ENCODE measurements at places on chromosomes 1 and 21. TPM values are rescaled to one million over a fixed set of nuclear protein-coding genes. Genes with fewer than 3 reads are reported as not detected.
A peak's percentile ranks its signal among the peaks of the same experiment; 100 is the strongest.

CREB3L4 gene
- total RNA-seq = 37.2 TPM

DNA sequence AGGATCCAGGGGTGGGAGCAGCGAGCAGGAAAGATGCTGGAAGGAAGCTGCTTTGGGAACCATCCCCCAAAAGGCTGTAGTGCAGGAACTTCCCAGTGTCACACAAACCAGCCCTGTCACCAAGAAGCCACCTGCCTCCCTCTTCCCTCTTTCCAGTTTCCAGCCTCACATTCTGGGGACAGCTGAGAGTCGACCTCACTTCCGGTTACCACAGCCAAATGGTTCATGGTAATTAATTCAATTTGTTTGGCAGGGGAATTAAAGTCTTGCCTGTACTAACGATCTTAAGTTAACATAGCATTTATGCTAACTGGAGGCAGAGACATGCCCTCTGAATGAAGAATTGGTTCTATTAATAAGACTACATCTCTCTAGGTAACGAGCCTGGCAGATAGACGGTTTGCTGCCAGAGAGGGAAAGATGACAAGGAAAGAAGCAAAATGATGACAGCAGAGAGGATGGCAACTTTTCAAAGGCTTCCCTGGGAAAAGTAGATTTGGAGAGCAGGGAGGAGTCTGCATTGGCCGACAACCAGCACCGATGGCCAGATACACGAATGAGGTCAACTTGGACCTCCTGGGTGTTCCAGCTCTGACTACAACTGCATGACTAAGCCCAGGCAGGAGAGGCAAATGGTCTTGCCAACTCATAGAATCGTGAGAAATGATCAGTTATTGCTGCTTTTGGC is 64.1 kb downstream of the TMCO4 start:
- H3K4me3 ChIP-seq = no peak overlapping the region
- H3K27ac ChIP-seq = no peak overlapping the region
- no peaks in the 10 kb centered on the region for H3K27me3 ChIP-seq
- DNase-seq = no peak
- no peaks in the 10 kb centered on the region for H3K4me1 ChIP-seq

GRCh38 chr1:51574796-51575195 is 42.1 kb upstream of the OSBPL9 start:
- DNase-seq = no peak
- H3K4me1 ChIP-seq = peaks cover under 1% of the 10 kb centered on the region
- H3K36me3 ChIP-seq = no peaks in the 10 kb centered on the region
- H3K4me3 ChIP-seq = no peak overlapping the region
- H3K27me3 ChIP-seq = no peaks in the 10 kb centered on the region

- no peak within 1 kb of the TSS for H3K4me3 ChIP-seq
- no peaks in the 10 kb centered on the region for H3K27me3 ChIP-seq
- DNase-seq = no peak
- no peak within 1 kb of the TSS for H3K27ac ChIP-seq
These were observed at the start of gene ANGPTL1 for GRCh38 chr1:178870944-178871343. TSS of gene ANGPTL1 (minus strand) at chr1:178871077. CDS start at chr1:178865776, 5,301 bp downstream.

DNA sequence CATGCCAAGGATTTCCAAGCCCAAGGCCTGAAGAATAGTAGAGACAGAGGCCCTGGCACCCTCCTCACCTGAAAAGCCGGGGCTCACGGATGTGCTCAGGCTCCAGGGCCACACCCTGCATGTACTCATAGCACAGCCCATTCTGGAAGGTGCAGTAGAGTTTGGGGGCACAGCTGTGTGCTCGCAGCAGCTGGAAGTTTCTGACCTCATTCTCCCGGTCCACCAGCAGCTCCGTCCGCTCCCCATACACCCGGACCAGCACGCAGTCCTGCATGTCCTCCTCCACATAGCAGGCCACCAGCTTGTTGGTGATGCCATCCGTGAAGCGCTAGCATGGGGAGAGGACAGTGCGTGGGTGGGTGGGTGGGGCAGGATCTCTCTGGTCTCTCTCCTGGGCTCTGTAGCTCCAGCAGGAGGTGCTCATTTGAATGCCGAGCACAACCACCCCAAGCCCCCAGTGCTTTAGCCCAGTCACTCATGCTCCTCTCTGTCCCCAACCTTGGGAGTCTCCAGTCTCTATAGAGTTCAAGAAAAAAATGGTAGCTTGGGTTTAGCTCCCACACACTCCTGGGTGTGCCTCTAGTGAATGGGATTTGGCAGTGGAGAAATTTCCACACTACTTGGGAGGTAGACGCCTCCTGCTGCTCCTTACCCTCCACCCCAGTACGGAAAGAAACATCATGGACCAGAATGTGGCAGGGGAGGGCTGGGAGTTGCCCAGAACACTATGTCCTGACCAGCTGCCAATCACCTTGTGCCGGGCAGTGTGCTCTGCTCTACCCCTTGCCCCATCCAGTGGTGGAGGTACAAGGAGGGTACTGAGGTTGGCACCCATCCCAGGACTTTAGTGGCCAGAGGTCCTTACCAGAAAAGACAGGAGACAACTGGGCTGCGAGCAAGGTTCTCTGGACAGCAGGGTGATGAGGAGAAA is 1.9 kb downstream of the ETNK2 start:
- H3K4me1 ChIP-seq = peaks cover 19% of the 10 kb centered on the region
- H3K36me3 ChIP-seq = no peaks in the 10 kb centered on the region
- H3K4me3 ChIP-seq = no peak overlapping the region
- DNase-seq = no peak

DNA sequence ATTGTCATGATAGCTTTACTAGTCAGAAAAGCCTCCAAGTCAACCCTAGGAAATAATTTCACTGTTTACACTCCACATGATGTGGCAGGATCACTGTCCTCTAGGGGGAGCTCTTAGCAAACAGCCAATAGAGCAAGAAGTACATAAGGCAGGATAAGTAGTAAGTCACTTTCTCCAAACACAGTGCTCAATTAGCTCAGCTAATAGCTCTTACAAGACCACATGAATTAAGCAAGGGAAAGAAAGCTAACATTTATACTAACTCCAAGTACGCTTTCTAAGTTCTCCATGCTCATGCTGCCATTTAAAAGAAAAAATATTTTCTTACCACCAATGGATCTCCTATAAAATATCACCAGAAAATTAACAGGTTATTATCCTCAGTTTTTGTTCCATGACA is 66.9 kb upstream of the LRIF1 start:
- no peaks in the 10 kb centered on the region for H3K4me1 ChIP-seq
- H3K4me3 ChIP-seq = no peak overlapping the region
- no peaks in the 10 kb centered on the region for H3K27me3 ChIP-seq
- DNase-seq = peak; percentile 53

GRCh38 chr1:180241716-180242544 is 11.9 kb downstream of the LHX4 start:
- peaks cover 46% of the 10 kb centered on the region for H3K4me1 ChIP-seq
- no peaks in the 10 kb centered on the region for H3K36me3 ChIP-seq
- peaks cover 9% of the 10 kb centered on the region for H3K27me3 ChIP-seq
- DNase-seq = no peak
- no peak overlapping the region for H3K27ac ChIP-seq

OVAAL gene
- total RNA-seq = not detected

DNA sequence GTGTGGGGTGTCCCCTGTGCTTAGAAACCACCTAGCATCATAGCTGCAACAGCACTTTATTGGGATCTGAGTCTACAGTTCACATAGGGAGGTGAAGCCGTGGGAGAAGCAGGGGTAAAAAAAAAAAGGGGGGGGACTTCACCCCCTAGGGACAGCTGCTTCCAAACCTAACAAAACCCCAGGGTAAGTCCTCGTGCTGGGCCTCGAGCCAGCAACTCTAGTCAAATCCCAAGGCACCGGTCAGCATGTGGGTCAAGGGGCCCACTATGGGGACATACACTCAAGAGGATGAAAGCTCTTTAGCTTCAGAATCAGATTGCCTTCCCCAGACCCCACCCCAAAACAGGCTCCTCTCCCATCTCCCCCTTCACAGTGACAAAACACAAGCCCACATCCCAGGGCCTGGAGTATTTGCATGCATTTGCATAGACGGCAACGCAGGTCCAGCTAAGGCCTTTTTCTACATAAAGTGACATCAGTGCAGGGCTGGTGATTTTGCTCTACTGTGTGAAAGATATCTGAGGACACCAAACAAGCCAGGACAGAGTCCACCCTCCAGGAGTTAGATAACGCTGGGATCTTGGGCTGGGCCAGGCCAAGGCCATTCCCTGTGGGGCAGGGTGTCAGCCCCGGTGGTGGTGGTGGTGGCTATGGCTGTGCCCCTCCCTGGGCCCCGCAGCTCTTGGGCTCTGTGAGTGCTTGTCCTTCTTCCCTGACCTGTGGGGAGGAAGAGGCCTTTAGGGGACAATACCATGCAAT is 8.1 kb upstream of the PMVK start:
- H3K4me1 ChIP-seq = peaks cover 2% of the 10 kb centered on the region
- DNase-seq = no peak
- no peaks in the 10 kb centered on the region for H3K27me3 ChIP-seq
- no peaks in the 10 kb centered on the region for H3K36me3 ChIP-seq
- no peak overlapping the region for H3K27ac ChIP-seq

GRCh38 chr1:28323720-28324119 is 5.1 kb upstream of the MED18 start:
- H3K27ac ChIP-seq = no peak overlapping the region
- no peaks in the 10 kb centered on the region for H3K36me3 ChIP-seq
- H3K4me3 ChIP-seq = no peak overlapping the region
- no peak for DNase-seq

DNA sequence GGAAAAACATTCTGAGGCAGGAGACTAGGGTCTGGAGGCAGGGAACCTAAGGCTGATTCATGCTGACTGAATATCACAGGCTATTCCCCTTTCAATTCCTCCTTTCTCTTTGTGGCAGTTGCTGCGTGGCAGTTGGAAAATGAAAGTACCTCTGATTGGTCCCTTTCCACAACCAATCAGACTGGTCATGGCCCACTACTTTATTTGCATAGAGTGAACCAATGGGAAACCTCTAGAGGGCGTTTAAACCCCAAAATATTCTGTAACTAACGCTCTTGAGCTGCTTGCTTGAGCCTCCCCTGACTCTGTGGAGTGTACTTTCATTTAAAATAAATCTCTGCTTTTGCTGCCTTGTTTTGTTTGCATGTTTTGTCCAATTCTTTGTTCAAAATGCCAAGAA is 27.7 kb upstream of the VN1R5 start:
- no peaks in the 10 kb centered on the region for H3K36me3 ChIP-seq
- H3K4me3 ChIP-seq = no peak overlapping the region
- H3K27ac ChIP-seq = no peak overlapping the region

DNA sequence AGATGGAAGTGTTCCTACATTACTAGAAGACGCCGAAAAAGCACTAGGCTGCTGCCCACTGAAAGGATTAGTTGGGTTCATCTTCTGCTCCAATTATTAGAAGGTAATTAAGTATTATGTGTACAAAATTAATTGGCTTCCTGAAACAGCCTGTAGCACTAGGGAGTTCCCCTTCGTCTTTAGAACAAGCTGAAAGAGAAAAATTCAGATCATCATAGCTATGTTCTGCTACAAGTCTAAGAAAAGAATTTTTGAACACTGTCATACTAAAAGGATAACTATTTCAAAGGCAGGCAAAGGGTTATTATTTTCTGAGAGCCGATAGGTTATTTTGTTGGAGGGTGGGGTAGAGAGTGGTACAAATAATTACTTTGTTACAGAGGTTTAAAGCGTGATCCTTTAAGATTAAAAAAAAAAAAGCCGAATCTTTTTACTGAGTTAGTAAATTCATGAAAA is at the start of gene MCM3AP:
Gene MCM3AP, minus strand, starts transcription at position 406 of the 456 bp plus-strand sequence. Its CDS starts 325 bp downstream, at position 81.
- peaks cover 9% of the 10 kb centered on the region for H3K4me1 ChIP-seq
- peaks cover 18% of the 10 kb centered on the region for H3K36me3 ChIP-seq
- H3K4me3 ChIP-seq = peak within 1 kb of the TSS; percentile 80
- H3K27me3 ChIP-seq = no peaks in the 10 kb centered on the region
- peak within 1 kb of the TSS; percentile 82 for H3K27ac ChIP-seq
- DNase-seq = no peak

DNA sequence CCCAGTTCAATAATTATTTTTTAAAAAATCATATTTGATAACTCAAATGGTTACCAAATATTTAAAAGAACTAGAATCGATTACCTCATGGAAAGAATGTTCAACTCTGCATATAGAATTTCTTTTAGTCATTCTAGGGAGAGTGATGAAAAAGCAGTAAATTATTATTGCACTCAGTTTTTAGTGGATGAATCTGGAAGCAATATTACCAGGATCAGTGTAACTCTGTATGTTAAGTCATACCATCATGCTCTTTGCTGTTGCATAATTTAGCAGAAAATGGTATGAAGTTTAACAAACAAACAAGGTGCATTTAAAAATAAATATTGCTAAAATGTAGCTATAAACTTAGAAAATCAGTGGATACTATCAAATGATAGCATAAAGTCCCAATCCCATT is 46.1 kb upstream of the ARHGAP29 start:
- H3K27ac ChIP-seq = no peak overlapping the region
- no peaks in the 10 kb centered on the region for H3K4me1 ChIP-seq
- no peaks in the 10 kb centered on the region for H3K36me3 ChIP-seq
- DNase-seq = no peak

- H3K27ac ChIP-seq = no peak overlapping the region
- no peak overlapping the region for H3K4me3 ChIP-seq
- no peaks in the 10 kb centered on the region for H3K27me3 ChIP-seq
- no peaks in the 10 kb centered on the region for H3K4me1 ChIP-seq
These were observed 233.3 kb downstream of the BRINP3 start for GRCh38 chr1:190244406-190244805.

GRCh38 chr1:207355060-207355459 is 33.6 kb downstream of the CD55 start:
- no peaks in the 10 kb centered on the region for H3K4me1 ChIP-seq
- H3K27ac ChIP-seq = no peak overlapping the region
- no peaks in the 10 kb centered on the region for H3K36me3 ChIP-seq
- H3K27me3 ChIP-seq = no peaks in the 10 kb centered on the region
- DNase-seq = no peak
- no peak overlapping the region for H3K4me3 ChIP-seq

RHBDL2 gene
- 0.84 TPM for total RNA-seq

KCND3 gene
- total RNA-seq = 0.61 TPM

DNA sequence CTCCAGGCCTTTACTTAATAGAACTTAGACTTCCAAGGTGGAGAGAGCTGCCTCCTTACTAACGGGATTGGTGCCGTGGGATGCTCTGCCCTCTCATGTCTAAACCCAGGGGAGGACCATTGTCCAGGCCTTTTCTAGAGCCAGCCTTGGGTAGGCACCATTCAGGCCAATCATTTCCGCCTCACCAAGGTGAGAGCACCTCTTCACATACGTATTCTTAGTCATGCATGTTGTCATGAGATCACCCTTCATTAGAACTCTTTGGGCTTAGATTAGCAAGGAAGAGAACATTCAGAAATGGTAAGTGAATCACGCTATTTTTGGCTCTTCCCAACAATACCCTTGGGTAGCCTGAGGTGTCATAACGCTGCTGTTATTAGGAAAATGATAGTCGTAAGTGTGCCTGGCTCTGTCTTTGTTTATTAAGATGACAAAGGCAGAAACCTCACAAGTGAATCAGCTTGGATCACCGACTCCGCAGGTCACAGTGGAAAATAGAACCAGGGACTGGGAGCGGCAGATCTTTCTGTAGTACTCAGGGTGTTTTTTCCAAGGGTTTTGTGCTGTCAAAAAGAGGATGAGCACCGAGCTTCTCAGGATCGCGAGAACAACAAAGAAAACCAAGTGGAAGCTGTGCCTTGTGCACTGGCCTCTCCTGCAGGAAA is 55.0 kb downstream of the HUNK start:
- H3K4me3 ChIP-seq = no peak overlapping the region
- DNase-seq = no peak
- H3K36me3 ChIP-seq = no peaks in the 10 kb centered on the region
- H3K27me3 ChIP-seq = no peaks in the 10 kb centered on the region

GRCh38 chr1:109981004-109981335 is 3.6 kb upstream of the AHCYL1 start:
- no peaks in the 10 kb centered on the region for H3K36me3 ChIP-seq
- peaks cover 4% of the 10 kb centered on the region for H3K4me1 ChIP-seq
- no peak overlapping the region for H3K4me3 ChIP-seq
- DNase-seq = no peak
- H3K27ac ChIP-seq = no peak overlapping the region
- H3K27me3 ChIP-seq = no peaks in the 10 kb centered on the region

VCAM1 gene
- total RNA-seq = not detected

Measured in H1 (cell line).